DMS79 (cell line): ENCODE measurements at places on chromosomes 7 and 10.

DNA sequence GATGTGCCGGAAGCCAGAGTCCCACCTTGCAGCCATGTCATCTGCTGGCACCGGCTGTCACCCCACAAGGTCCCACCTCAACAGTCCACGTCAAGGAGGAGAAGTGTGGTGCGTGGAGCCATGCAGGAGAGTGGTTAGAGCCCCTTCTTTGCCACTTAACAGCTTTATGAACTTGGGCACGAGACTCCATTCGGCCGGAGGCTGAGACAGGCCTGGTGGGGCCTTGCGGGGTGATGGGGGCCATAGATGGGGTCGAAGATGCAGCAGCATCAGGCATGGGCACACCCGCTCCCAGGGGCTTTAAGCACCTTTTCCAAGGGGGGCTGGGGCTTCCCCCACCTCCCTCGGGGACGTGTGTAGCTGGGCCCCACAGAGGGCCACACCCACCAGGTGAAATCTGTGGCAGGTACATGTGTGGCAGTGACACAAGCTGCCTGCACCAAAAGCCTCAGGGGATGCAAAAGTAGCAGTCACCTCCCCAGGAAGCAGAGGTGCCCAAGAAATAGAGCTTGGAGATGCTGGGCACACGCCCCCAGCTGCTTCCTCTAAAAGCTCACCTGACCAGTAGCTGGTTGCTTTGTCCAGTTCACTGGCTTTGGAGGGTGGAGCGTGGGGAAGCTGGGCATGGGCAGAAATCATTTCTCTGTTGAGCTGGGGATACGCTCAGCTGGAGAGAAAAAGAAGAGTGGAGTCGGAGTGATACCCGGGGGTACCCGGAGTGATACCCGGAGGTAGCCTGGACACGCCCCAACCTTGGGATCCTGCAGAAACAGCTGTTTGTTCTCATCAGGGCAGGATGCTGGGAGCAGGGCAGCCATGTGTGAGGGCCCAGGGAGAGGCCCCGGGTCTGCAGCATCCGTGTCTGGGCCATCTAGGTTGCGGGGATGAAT, 199.8 kb downstream of the EBF3 start:
- DNase-seq: no peak

DNA sequence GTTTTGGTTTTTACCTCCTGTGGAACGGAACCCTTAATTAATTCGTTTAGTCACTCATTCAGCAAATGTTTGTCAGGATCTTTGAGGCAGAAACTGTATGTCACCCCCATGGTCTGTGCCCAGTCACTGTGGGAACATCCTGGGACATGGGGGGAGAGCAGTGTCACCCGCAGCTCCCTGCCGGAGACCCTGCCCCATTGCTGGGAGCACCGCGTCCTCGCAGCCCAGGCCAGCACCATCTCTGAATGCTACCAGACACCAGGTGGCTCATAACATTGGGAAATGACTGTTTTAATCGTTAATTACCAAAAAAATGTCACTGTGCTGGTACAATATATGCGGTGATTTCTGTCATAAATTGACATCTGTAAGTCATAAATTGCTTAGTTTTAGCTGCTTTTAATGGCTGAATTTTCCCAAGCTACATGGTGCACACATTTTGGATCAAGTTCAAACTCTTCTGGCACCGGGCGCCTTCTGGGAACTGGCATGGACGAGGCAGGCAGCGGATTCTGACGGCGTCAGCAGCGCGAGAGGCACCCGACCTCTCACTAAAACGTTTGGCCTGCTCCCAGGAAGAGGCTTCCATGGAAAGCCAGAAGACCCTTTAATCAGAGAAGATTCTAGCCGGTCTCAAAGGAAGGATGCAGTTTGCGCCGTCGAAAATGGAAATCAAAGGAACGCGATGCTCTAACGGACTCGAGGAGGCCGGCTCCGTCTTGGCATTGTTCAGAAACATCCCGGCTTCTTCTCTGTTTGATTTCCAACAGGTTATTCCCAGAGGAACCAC, 184.2 kb downstream of the ADARB2 start:
- DNase-seq: no peak

DNA sequence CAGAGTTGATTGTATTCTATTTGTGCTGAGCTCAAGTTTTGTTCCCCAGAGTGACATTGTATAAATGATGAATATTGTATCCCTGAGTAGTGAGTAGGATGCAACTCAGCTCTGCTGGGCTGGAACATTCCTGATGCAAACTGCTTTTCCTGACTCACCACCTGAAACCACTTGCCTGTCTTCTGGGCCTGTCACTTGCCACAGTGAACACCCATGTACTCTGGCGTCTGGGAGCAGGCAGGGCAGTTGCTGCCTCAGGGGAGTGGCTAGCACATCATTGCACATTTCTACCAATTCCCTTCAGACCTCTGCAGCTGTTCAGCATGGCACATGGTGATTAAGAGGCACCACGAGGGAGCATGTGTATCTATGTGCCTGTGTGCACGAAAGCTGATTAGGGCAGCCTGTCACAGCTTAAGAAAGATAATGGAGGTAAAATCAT, 157.3 kb downstream of the SND1 start:
- DNase-seq: no peak

GRCh38 chr10:83959328-83959727, 180.0 kb upstream of the GHITM start:
- no peak for DNase-seq

DNA sequence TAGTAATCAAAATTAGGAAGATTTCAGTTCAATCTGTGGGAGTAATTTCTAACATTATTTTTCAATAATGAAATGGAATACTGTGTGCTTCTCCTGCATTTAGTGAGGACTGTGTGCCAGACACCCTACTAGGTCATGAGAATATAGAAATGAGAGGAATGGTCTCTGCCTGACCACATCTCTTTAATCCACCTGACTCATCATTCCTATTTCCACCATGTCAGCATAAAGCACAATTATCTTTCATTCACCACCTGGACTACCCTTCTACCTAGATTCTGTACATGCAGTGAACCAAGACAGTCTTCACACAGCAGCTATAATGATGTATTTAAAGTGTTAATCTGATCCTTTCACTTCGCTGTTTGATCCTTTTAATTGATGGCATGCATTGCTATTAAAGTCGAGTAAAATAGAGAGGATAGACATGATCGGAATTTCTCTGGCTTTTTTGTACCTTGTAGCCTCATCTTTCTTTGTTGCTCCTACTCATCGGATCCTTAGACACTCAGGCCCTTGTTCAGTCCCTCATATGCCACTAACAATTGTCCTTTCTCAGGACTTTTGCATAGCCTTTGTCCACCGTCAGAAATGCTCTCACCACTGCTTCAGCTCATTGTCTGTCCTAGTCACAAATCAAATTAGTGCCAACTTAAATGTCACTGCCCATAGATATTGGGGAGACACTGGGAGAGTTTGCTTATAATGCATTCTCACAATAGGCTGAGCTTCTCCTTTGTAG, 1037.1 kb downstream of the REEP3 start:
- DNase-seq: no peak

GRCh38 chr7:47380325-47381133, 201.4 kb downstream of the TNS3 start:
- DNase-seq: no peak

DNA sequence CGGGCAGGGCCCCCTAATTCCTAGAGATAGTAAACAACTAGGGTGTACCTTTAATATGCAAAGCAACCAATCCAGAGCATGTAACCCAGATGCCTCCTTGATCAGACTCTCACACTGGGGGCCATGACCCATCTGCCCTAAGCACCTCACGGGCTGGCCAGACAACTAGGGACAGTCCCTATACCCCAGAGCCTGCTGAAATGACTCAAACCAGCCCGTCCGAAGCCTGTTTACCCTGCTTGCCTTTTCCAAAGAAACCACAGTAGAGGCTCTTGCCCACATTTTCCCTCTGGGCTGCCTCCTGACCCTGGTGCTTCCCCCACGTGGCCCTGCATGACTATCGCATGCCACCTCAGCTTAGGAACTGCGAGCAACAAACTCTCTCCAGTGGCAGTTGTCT, 46.2 kb downstream of the RGS10 start:
- no peak for DNase-seq

DNA sequence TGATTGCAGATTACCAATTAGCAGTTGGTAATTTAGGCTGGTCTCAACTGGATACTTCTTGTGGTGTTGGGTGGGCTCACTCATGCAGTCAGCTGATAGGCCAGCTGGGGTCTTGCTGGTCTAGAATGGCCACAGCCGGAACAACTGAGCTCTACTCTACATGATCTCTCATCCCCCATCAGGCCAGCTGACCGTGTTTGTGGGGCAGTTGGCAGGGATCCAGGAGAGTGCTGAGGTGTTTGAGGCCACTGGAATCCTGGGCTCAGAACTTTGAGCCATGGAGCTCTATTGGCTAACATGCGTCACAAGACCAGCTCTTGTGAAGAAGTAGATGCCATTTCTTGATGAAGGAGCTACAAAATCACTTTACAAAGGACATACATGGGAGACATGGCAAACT, 242.4 kb downstream of the GFRA1 start:
- DNase-seq: no peak

GRCh38 chr10:120396228-120396627, 60.8 kb upstream of the PLPP4 start:
- DNase-seq: no peak

GRCh38 chr10:60130130-60130579, 223.8 kb upstream of the CCDC6 start:
- no peak for DNase-seq

DNA sequence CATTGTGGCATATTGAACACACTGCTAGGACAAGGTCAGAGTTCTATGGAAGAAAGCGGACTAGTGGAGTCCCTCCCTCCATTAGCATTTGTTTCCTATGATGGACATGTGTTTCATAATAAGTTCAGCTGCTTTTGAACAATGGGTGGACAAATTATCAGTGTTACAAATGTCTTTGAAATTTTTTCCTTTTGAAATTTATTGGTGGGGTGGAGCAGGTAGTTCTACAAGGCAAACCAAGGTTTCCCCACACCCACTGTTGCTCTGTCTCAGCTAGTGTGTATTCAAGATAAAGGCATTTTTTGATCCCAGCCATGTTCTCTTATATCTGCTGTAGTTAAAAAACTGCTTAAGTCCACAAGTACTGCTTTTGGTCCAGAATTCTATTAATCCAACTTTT, 79.9 kb downstream of the MALSU1 start:
- DNase-seq: no peak

GRCh38 chr10:89327803-89328441, at the start of gene IFIT3:
TSS of gene IFIT3 (plus strand) at chr10:89327997. CDS start at chr10:89328074, 77 bp downstream.
- DNase-seq: no peak

- no peak for DNase-seq
Measured at GRCh38 chr7:19415123-19415522, 269.9 kb upstream of the FERD3L start.

GRCh38 chr7:24828891-24829661, 71.8 kb upstream of the GSDME start:
- DNase-seq: no peak

DNA sequence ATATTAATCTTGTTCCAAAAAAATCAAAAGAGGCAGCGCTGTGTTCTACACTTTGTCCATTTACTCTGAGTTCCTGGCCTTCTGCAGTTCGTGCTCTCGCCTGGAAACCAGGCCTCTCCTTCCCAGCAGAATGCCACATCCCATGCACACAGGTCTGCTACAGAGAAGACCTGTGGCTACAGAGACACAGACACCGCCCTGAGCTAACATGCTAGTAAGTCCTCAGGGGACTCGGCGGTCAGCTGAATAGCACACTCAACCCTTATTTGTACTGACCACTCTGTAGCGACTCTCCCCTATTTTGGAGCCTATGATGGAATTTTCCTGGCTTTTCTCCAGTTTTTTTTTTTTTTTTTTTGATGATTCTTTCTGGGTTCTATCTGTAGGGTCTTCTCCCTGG, 12.8 kb downstream of the CREB3L2 start:
- no peak for DNase-seq

DNA sequence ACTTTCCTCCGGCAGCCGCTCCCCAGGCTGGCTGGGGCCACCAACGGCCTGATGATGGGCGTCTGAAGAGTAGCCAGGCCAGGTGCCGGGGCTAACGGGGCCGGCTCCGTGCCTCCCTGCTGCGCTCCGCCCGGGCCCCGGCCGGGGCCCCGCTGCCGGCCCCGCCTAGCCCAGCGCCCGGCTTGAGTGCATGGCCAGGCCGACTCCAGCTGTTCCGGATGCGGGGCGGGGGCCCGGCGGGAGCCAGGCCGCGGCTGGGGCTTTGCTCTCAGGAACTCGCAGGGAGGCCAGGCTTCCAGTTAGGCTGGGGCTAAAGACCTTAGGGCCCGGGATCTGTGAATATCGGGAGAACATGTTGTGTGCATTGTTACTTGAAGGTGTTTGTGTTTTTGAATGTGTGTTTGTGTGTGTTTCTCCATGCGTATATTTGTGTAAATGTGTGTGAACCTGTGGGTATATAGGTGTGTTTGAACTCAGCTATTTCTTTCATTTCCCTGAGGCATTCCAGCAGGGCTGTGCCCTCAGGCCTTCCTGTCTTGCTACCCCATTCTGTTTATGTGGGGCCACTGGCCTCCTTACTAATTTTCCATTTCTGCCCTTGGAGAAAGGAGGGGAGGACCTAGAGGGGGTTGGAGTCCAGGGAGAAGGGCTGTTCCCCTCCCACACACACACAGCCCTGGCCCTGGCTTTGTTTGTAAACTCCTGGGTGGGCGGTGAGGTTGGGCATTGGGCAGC, 1.1 kb upstream of the LBX1 start:
- DNase-seq: no peak
